Transverse colon (tissue), 4 donors: ENCODE measurements at places on chromosomes 7 and 10. TPM values are rescaled to one million over a fixed set of nuclear protein-coding genes. Genes with fewer than 3 reads are reported as not detected.
A peak's percentile ranks its signal among the peaks of the same experiment; 100 is the strongest.

Gene PNLIPRP1
- total RNA-seq, result not detected

Gene UCMA
- total RNA-seq, result not detected

Gene PILRA
- 4.9 TPM for total RNA-seq

Gene FKBP6
- not detected for total RNA-seq

Gene MRLN
- not detected for total RNA-seq

Gene KLLN
- total RNA-seq, result 0.79 TPM

Gene ELAPOR2
- total RNA-seq, result 28.1 TPM

Gene METTL27
- total RNA-seq, result 6.0 TPM

GRCh38 chr10:51319173-51319435, 244.8 kb downstream of the PRKG1 start:
- no peak for DNase-seq

DNA sequence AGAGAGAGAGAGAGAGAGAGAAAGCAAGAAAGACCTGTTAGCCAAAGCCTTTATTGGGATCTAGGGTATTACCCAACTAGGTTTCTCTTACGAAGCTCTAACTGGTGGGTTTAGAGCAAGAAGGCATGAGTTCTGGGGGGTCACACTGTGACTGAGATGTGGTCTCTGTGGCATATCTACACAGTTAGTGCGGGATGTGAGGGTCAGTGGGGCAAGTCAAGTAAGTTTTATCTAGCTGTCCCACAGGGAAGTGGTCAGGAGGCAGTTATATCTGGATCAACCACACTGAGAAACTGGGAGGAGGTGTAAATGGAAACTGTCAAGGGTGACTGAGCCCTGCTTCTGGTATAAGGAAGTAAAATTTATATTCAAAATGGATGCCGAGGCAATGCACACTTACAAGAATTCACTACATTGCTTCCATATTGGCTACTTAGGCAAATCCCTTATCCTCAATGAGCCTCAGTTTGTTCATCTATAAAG, 331.6 kb upstream of the HPS1 start:
- DNase-seq, result no peak

DNA sequence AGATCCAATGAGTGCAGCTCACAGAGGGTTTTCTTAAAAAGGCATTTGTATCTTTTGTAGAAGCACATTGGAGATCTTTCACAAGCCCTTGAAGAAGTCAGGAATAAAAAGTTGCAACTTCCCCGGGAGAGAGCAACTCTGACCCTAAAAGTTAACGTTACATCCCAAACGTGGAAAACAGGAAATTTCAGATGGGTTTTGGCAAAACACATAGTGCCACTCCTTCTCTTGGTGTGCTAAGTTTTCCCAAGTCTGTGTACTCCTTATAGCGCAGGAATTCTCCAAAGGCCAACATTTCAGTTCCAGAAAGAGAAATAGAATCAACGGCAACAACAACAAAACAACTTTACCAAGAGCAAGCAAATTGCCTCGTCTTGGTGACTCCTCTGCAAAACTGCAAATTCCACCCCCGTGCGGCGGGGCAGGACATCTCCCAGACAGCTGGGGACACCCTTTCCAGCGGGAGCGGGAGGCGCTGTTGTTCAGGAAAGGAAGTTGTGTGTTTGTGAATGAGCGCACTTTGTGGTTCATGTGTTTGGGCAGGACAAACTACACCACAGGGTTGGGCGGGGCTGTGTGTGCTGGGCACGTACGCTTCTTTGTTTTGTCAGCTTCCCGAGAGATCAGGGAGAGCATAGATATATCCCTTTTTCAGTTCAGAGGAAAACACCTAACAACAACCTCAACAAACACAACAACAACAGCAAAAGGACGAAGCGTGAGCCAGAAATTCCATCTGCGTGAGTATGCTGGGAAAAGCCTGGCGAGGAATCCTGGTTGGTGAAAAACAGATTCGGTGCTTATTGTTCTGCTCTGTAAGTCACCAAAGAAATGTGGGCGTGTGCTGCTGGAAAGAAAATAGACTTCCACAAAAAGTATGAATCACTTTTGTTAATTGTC, 294.7 kb upstream of the PITRM1 start:
- DNase-seq, result peak; percentile 73

GRCh38 chr10:112655722-112656121, 208.7 kb downstream of the VTI1A start:
- no peak for DNase-seq

- no peak for DNase-seq
Observed at GRCh38 chr10:45446858-45447257, 72.8 kb downstream of the ALOX5 start.

DNA sequence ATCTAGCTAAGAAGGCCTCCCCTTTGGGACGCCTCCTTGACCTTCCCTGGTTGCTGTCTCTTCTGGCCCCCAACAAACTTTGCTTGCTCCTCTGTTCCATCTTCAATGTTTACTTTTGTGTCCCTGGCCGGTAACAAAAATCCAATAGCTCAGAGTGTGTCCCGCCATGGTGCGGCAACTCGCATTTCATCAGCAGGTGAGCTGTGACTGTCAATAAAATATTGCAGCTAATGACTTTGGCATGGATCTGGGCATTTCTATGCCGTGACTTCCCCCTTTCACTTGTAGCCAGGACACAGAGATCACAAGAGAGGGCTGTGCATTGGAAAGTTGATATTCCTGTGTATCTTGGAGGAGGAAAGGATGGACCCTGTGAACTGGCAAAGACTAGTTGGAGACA, 317.6 kb downstream of the RPS24 start:
- DNase-seq, result no peak

GRCh38 chr10:29840516-29841276, 205.9 kb upstream of the SVIL start:
- no peak for DNase-seq

DNA sequence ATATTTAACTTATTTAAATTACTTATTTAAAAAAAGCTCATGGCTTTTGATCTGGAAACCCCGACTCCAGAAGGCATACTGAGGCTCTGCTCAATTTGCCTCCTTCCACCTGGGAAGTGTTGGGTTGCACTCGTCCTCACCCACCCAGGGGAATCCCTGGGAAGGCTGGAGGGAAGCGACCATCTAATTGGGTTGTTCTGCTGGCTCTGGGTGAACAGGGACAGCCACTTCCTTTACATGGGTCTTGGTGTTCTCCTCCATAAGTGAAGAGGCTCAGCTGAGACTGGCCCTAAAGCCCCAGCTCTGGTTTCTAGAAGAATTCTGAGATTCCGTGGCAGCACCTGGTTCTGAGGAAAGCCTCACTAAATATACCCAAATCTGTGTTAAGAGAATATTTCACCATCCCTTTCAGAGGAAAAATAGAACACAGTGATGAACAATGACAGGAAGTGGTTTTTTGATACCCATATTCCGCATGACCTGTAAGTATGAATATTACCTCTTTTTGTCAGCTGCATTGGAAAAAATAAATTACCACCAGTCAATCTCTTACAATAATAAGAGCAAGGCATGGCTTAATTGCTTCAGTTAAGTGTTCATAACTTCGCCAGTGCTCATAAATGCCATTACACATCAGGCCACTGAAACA, 131.1 kb upstream of the SHH start:
- DNase-seq, result no peak

DNA sequence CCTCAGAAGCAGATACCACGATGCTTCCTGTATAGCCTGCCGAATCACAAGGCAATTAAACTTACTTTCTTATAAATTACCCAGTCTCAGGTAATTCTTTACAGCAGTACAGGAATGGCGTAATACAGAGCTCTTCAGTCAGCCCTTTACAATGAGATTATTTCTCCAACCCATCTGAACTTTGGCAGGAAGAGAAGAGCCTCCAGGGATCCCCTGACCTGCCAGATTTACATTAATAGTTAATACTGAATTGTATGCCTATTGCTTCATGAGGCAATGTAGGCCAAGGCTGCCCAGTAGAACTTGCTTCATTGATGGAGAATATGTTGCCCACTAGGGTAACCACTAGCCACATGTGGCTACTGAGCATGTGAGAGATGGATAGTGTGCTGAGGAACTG, 608.7 kb downstream of the SH2D4B start:
- no peak for DNase-seq

DNA sequence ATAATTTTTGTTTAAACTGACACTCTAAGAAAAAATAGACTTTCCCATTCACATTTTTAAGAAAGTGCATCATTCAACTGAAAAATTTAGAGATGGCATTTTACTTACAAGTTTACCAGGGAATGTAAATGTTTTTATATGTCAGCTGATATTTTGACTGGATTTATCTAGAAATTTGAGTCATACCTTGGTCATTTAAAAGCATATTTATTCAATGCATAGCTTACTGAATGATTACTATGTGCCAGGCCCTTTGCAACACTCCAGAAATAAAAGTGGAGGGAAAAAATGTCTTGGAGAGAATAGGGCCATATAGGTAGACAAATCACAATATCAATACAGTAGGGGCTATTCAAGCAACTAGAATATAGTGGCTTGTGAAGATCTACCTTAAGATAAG, 98.4 kb upstream of the FAM3C start:
- DNase-seq, result no peak

- peak; percentile 89 for DNase-seq
Observed at GRCh38 chr10:5629303-5630111, 36.9 kb downstream of the ASB13 start.

DNA sequence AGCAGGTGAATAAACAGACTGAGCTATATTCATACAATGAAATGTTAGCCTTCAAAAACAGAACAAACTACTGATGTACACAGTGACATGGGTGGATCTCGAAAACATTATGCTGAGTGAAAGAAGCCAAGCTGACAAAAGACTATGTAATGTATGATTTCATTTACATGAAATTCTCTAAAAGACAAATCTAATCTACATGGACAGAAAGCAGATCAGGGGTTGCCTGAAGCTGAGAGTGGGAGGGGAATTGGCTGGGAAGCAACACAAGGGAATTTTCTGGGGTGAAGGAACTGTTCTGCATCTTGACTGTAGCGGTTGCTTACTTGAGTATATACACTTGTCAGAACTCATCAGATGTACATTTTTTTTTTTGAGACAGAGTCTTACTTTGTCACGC, 121.7 kb upstream of the SVIL start:
- DNase-seq, result no peak

GRCh38 chr7:106597751-106598546, 63.0 kb downstream of the CCDC71L start:
- DNase-seq, result no peak

DNA sequence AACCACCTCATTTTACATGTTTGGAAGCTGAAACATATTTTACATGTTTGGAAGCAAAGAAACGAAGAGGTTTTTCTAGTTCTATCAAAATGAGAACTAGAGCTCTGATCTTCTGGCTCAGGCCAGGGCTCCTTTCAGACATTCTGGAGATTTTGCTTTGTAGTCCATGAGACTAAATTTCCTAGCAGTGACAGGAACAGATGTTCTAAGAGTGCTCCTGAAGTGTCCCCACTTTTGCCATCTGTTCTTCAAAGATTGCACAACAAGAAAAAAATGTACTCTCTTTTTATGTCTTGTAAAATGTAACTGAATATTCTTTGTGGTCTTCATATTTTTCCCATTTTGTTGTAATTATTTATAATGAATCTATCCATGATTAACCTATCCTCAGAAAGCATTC, 196.4 kb upstream of the PCLO start:
- DNase-seq, result no peak

DNA sequence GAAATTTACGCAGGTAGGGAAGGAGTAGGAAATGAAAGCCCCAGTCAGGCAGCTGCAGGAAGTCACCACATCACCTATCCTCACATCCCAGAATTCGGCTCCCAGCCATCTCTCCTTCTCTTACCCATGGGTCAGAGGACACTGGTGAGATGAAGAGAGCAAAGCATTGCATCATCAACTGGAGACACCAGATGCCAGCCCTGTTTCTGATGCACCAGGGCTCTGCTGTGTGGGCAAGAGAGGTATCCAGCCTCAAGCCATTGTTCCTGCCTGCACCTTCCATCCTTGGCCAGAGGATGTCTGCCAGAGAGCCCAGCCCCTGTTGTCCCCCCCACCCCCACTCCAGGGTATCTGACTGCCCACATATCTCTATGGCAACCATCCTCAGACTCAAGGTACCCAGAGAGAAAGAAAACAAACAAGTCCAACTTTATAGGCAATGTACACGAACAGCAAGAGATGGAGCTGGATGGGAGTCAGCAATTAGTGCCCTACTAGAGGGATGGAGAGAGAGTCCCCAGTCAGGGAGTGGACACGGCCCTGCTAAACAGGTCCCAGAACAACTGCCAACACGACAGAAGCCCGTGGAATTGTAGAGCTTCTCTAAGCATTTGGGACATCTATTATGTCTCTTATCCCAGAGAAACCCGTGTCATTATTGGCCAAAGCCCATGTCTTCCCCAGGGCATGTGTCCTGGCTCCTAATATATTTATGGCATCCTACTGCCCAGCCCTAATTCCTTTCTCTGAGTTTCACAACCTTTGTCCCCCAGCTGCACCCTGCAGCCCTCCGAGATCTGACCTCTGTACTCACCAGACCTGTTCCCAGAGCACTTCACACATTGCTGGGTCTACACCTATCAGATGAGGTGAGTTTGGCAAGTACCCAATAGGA, 2.8 kb downstream of the CAMK2G start:
- DNase-seq, result peak; percentile 79

- DNase-seq, result no peak
Observed at GRCh38 chr10:88886557-88886956, 6.5 kb downstream of the STAMBPL1 start.

GRCh38 chr7:13320333-13320732, 632.9 kb downstream of the ARL4A start:
- no peak for DNase-seq

DNA sequence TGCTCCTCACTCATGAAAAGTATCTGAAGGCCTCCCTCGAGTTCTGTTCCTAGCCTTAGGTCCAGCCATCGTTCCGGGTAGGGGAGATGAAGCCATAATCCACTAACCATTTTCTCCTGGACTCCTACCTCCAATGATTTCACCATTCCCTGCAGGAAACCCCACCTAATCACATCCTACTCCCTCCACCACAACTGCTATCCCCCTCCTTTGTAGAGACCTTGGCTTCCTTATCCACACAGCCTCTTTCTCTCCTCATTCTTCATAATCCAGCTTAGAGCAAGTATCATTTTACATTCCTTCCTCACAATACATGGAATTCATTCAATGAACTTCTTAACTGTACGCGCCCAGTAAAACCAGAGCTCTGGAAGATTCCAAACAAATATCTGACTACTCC, 18.7 kb downstream of the HNRNPF start:
- no peak for DNase-seq

DNA sequence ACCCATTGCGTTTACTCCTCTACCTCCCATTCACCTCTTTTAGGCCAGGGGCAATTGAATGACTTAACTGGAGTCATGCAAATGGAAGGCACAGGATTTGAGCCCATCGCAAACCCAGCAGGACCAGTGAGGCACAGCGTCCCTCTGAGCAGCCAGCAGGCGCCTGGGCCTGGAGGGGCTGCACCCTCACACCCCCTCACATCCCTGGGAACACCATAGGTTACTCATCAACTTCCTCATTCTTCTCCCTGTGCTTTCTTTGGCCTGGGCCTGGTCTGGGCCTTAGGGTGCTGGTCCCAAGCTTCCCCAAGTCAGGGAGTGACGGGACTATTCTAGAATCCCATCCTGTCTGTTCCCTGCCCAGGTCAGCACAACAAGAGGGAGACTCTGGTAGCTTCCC, 169.4 kb upstream of the EEPD1 start:
- no peak for DNase-seq

GRCh38 chr7:150462413-150462812, 12.0 kb downstream of the GIMAP8 start:
- DNase-seq, result no peak

GRCh38 chr7:12199363-12199762, 11.7 kb upstream of the TMEM106B start:
- no peak for DNase-seq
